ENCODE measurements at places on chromosomes 7 and 10. TPM values are rescaled to one million over a fixed set of nuclear protein-coding genes. Genes with fewer than 3 reads are reported as not detected.

MET gene
- total RNA-seq, result 46.0 TPM

DNAJC2 gene
- total RNA-seq, result 34.1 TPM

CALCR gene
- total RNA-seq, result not detected

AKR1D1 gene
- total RNA-seq, result 5.4 TPM

FFAR4 gene
- total RNA-seq, result 0.13 TPM

PLCE1 gene
- total RNA-seq, result 14.1 TPM

DNA sequence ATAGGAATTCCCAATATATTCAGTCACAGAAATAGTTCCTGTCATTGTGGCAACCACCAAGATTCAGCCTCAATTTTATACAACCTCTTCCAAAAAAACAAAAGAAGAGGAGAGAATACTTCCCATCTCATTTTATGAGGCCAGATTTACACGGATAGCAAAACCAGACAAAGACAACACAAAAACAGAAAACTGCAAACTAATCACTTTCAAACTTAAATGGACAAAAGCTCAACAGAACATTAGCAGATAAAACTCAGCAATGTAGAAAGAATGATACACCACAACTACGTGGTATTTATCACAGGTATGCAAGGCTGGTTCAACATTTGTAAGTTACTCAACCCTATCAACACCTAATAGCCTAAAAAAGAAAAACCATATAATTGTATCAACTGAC is 22.0 kb downstream of the PEX1 start:
- no peaks in the 10 kb centered on the region for H3K4me1 ChIP-seq
- H3K4me3 ChIP-seq, result no peak overlapping the region
- no peak for DNase-seq
- H3K27me3 ChIP-seq, result no peaks in the 10 kb centered on the region
- no peak overlapping the region for H3K27ac ChIP-seq

DNA sequence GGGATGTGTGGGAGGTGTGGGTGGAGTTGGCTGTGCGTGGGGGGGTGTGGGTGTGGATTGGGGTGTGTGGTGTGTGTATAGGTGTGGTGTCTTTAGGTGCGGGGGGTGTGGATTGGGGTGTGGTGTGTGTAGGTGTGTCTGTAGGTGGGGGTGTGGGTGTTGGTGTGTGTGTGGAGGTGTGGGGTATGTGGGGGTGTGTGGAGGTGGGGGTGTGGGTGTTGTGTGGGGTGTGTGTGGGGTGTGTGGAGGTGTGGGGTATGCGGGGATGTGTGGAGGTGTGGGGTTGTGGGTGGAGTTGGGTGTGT is 33.9 kb downstream of the SPDYE17 start:
- H3K4me3 ChIP-seq, result no peak overlapping the region
- no peaks in the 10 kb centered on the region for H3K36me3 ChIP-seq
- H3K27ac ChIP-seq, result no peak overlapping the region
- no peaks in the 10 kb centered on the region for H3K27me3 ChIP-seq
- no peaks in the 10 kb centered on the region for H3K4me1 ChIP-seq

- no peaks in the 10 kb centered on the region for H3K36me3 ChIP-seq
- H3K27me3 ChIP-seq, result no peaks in the 10 kb centered on the region
- no peak overlapping the region for H3K27ac ChIP-seq
- H3K4me1 ChIP-seq, result peaks cover 7% of the 10 kb centered on the region
- DNase-seq, result no peak
These were observed 161.6 kb downstream of the JMJD1C start for GRCh38 chr10:63304146-63304545.

GRCh38 chr10:73953665-73954064 is 42.7 kb downstream of the PLAU start:
- H3K27me3 ChIP-seq, result no peaks in the 10 kb centered on the region
- H3K27ac ChIP-seq, result no peak overlapping the region
- DNase-seq, result no peak
- no peak overlapping the region for H3K4me3 ChIP-seq
- peaks cover 2% of the 10 kb centered on the region for H3K4me1 ChIP-seq

Data from progenitor cell of endocrine pancreas (in vitro differentiated cells).